ENCODE measurements at places on chromosomes 4 and X. TPM values are rescaled to one million over a fixed set of nuclear protein-coding genes. Genes with fewer than 3 reads are reported as not detected.

DNA sequence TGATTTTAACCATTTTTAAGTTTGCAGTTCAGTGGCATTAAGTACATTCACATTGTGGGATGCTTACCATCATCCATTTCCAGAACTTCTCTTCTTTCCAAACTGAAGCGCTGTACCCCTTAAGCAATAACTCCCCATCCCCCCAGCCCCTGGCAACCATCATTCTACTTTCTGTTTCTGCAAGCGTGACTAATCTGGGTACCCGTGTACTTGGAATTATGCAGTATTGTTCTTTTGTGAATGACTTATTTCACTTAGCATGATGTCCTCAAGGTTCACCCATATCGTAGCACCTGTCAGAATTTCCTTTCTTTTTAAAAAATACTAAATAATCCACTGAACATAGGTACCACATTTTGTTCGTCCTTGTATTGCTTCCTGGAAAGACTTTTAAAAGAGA lies 32.9 kb downstream of the USP9X start:
- no peak for DNase-seq

- DNase-seq, result no peak
These were observed 31.7 kb upstream of the MANBA start for GRCh38 chr4:102792361-102792936.

- DNase-seq, result no peak
These were observed 256.1 kb upstream of the GIMD1 start for GRCh38 chr4:106624671-106625070.

GRCh38 chr4:125398263-125399002 lies 83.7 kb downstream of the FAT4 start:
- no peak for DNase-seq

DNA sequence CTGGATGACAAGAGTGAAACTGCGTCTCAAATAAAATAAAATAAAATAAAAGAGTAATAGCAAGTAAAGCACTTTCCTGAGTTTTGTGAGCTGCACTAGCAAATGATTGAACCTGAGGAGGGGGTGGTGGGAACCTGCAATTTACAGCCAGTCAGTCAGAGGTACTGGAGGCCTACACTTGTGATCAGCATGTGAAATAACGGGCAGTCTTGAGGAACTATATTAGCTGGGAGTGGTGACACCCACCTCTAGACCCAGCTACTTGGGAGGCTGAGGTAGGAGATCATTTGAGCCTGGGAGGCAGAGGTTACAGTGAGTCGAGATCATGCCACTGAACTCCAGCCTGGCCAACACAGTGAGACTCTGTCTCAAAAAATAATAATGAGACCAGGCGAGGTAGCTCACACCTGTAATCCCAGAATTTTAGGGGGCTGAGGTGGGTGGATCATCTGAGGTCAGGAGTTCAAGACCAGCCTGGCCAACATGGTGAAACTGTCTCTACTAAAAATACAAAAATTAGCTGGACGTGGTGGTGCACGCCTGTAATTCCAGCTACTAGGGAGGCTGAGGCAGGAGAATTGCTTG lies 537.1 kb upstream of the HTR2C start:
- no peak for DNase-seq

GRCh38 chr4:4574792-4575191 lies 32.9 kb upstream of the STX18 start:
- peak; percentile 50 for DNase-seq

DNA sequence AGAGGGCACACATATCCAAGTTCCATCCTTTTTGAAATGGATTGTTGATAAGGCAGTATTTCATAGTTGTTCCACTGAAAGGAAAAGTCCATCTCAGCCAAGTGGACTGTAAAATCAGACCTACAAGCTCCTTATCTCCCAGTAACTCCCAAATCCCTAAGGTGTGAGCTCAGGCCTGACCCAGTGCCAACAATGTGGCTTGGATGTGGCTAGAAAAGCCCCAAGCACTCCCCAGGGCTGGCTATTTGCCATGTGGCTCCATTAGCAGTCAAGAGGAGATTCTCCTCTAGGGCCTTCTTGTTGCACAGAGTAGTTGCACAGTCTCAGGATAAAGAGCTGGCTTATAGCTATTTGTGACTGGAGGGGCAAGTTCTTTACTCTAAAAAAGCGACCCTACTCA lies 25.0 kb upstream of the DGKK start:
- peak; percentile 46 for DNase-seq

GRCh38 chr4:184669251-184669650 lies 19.7 kb downstream of the PRIMPOL start:
- no peak for DNase-seq

GRCh38 chr4:81350040-81350439 lies 121.7 kb downstream of the RASGEF1B start:
- no peak for DNase-seq

DNA sequence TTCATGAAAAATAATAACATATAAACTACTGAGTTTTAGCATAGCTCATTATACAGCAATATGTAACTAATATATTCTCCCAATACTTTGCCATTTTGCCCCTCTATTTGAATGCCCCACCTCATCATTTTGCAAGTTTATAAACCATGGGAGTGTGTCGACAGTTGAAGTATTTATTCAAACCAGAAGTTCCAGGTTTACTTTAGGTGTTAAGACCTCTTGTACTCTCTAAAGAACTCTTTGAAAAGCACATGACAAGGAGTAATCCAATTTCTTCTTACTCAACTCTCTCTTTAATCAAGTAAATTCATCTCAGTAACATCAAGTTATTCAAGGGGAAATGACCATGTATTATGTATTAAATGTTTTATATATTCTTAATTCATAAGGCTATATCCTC lies 240.7 kb downstream of the COX18 start:
- no peak for DNase-seq

DNA sequence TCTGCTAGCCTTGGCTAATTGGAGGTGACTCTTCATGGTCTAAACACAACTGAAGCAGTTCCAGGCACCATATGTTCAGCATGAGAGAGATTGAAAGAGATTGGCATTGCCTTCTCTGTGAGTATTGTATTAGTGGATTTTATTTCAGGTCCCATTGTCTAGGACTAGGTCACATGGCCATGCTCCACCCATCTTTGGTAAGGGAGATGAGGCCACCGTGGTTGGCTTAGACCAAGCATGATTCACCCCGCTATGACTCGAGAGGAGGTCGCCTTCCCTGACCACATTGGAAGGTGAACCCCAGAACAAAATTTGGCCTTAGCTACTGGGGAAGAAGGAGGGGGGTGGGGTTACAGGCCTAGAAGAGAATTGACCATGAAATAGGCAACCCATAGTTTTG lies 109.9 kb upstream of the BCOR start:
- DNase-seq, result no peak

DNA sequence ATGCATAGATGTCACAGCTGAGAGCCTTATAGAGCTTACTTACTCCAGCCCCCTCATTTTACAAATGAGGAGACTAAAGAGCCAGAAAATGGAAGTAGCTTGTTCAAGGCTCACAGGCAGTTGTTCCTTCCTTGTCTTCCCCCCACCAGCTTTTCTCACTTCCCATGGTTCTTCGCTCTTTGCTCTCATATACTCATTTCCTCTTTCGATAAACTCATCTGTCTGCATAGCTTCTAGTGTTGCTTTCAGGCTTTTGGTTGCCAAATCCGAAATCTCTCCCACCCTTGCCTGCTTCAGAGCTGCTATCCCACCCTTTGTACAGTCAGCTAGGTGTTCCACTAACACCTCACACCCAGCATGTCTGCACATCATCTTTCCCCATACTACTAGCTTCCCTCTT lies 25.0 kb upstream of the GJB1 start:
- DNase-seq, result no peak

GRCh38 chrX:68878977-68879645 lies 50.3 kb downstream of the EFNB1 start:
- no peak for DNase-seq

GRCh38 chr4:7505116-7505900 lies 70.6 kb upstream of the PSAPL1 start:
- no peak for DNase-seq

DNA sequence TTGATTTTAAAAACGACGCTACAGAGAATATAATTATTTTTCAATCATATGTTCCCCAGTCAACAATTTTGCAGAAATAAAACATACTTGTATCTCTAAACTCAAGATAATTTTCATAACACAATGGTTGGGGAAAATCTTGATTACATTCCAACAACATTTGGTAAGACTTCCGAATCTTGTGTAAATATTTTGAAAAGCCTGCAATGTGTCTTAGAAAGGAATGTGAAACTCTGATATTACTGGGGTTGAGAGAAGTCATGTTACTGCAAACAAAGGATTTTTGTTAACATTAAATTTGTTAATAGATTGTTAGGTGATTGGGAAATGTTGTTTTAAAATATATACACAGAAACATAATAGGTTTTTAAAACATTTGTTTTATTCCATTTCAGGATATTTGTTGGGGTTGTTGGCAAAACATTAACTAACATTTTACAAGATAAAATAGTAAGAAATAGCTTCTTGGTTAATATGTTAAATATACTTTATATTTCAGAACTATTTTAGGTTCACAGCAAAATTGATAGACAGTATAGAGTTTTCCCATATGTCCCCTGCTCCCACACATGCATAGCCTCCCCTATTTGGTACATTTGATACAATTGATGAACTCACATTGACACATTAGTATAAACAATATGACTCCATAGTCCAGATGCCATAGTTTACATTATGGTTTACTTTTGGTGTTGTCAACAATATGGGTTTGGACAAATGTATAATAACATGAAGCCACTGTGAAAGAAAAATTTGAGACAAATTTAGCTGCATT lies 218.6 kb upstream of the FAM47A start:
- DNase-seq, result no peak

GRCh38 chr4:47510506-47511143 lies 25.6 kb downstream of the ATP10D start:
- no peak for DNase-seq

GRCh38 chr4:174709526-174709925 lies 119.5 kb downstream of the GLRA3 start:
- no peak for DNase-seq

GRCh38 chr4:140635606-140636005 lies 66.8 kb upstream of the UCP1 start:
- peak; percentile 57 for DNase-seq

- no peak for DNase-seq
These were observed 1412.4 kb downstream of the RPA4 start for GRCh38 chrX:98296129-98296528.

- DNase-seq, result no peak
These were observed 179.2 kb downstream of the SLC7A11 start for GRCh38 chr4:138062929-138063328.

SNX12 gene
- 45.4 TPM for total RNA-seq

AKAP14 gene
- total RNA-seq, result not detected

NPY2R gene
- total RNA-seq, result not detected

SYN1 gene
- total RNA-seq, result 9.4 TPM

TLR1 gene
- 5.0 TPM for total RNA-seq

NAT8L gene
- 0.82 TPM for total RNA-seq

MAGEE1 gene
- total RNA-seq, result 2.9 TPM

STOX2 gene
- 10.6 TPM for total RNA-seq

BEX1 gene
- 0.50 TPM for total RNA-seq

INTU gene
- total RNA-seq, result 4.6 TPM

MAGT1 gene
- 49.5 TPM for total RNA-seq

ARSJ gene
- 0.59 TPM for total RNA-seq

IL15 gene
- total RNA-seq, result 1.7 TPM

UGT2A1 gene
- total RNA-seq, result not detected

FGFR3 gene
- 1.7 TPM for total RNA-seq
